Suppressor macrophage treated with lipopolysaccharide for 4 hours (primary cell): ENCODE measurements at places on chromosomes 1 and 21.

DNA sequence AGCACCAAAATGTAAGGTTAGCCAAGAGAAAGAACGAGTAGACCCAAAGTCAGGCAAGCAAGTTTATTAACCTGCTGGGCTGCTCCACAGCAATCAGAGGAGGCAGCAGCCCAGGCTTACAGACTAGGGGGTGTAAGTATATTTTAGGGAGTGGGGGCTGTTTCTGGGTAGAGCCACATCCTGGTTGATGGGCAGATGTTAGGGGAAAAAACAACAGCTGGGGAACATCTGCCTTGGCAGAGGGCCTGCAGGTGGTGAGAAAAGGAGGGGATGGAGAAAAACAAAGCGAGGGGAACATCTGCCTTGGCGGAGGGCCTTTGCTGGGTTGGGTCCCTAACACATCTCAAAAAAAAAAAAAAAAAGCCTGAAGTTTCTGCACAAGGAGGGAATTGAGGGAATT, 9.7 kb upstream of the ZBTB48 start:
- DNase-seq: no peak

DNA sequence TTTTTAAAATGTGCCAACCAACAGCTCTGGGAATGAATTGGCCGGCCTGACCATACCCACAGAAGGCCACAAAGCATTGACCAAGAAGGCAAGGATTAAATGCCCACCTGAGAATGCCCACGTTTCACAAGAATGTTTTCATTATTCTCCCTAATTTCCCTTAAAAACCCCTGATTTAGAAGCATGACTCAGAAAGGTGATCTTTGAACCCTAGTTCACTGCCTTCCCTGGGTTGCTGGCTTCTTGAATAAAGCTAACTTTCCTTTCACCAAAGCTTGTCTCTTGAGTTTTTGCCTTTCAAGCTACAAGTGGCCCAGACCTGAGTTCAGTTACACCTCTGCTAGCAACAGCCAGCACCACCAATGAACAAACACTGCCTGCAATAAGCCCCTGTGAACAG, 14.4 kb upstream of the MRPL55 start:
- no peak for DNase-seq

DNA sequence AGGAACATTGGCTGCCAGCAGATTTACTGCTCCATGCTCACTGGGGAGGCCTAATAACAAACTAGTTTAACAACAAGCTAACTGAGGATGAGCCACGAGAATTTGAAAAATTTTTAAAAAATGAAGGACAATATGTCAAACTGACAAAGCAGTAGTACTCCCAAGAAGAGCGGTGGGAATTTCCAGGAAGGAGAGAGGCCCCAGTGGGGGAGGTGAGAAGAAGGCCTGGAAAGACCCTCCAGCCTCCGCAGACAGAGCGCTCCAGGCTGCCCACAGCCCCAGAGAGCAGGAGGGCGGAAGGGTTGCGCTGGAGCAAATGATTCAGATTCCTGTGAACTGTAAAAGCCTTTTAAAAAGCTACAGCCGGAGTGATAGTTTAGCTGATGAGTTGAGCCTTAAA, 78.5 kb downstream of the SIPA1L2 start:
- no peak for DNase-seq

GRCh38 chr1:208485512-208485911, 241.3 kb upstream of the PLXNA2 start:
- no peak for DNase-seq

- no peak for DNase-seq
These were observed 32.7 kb upstream of the ANGPTL7 start for GRCh38 chr1:11156441-11156840.

- DNase-seq: no peak
These were observed 8.7 kb upstream of the IRF2BP2 start for GRCh38 chr1:234618737-234619049.
